ENCODE measurements at places on chromosomes 5 and 9. TPM values are rescaled to one million over a fixed set of nuclear protein-coding genes. Genes with fewer than 3 reads are reported as not detected.

The FBXO10 gene
- 2.7 TPM for total RNA-seq

The PCSK5 gene
- total RNA-seq = 1.6 TPM

The ST8SIA4 gene
- 61.3 TPM for total RNA-seq

The RARS1 gene
- total RNA-seq = 143 TPM

The DCTN3 gene
- 57.0 TPM for total RNA-seq

The CNTLN gene
- total RNA-seq = 1.6 TPM

The ZMAT2 gene
- total RNA-seq = 67.2 TPM

The RLN1 gene
- 0.59 TPM for total RNA-seq

DNA sequence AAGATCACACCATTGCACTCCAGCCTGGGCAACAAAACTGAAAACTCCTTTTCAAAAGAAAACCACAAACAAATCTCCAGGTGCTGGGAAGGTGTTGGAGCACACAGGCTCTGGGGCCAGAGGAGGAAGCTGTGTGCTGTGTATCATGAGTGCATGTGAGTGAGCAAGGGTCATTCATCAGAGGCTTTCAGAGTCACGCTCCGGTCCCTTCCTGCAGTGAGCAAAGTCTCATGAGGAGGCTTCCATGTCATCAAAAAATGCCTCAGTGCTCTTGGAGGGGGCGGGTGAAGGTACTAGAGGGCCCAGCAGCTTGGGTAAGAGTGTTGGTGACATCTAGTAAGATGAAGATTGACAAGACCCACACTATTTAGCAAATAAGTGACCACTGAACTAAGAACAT is 48.3 kb upstream of the TESK1 start:
- no peak for DNase-seq
- no peaks in the 10 kb centered on the region for H3K27me3 ChIP-seq
- peak overlapping the region; percentile 39 for H3K27ac ChIP-seq
- H3K4me3 ChIP-seq = no peak overlapping the region

DNA sequence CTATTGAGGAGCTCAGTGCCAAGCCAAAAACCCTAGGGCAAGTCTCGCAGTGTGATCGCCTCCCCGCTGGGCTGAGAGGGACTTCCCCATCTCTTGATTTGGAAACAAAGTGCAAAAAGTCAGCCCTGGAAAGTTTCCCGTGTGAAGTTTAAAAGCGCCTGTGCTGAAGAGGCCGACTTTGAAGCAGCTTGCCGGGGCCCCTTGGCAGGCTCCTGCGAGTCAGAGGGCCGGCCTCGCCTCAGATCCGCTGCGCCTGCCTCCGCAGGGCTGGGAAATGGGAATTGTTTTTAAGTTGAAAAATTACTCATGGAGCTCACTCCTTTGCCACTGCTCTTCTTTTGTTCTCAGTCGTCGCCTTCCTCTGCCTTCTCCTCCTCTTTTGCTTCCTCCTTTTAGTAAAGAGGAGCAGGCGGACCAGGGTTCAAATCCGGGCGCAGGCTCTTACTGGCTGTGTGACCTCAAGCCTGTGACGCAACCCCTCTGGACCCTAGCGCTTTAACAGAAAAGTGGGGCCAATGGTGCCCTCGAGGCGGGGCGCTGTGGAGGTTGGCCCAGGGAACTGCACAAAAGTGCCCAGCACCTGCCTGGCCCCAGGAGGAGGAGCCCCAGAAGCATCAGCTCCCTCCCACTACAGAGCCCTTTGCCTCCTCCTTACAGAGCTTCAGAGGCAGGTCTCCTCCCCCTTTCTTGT is 14.7 kb upstream of the LHX2 start:
- peak; percentile 73 for DNase-seq
- H3K27ac ChIP-seq = no peak overlapping the region
- peaks cover 27% of the 10 kb centered on the region for H3K4me1 ChIP-seq
- H3K27me3 ChIP-seq = peaks cover 66% of the 10 kb centered on the region
- peak overlapping the region; percentile 48 for H3K4me3 ChIP-seq

- H3K27ac ChIP-seq = no peak overlapping the region
- H3K4me3 ChIP-seq = no peak overlapping the region
- no peak for DNase-seq
- no peaks in the 10 kb centered on the region for H3K27me3 ChIP-seq
- H3K36me3 ChIP-seq = no peaks in the 10 kb centered on the region
Observed at GRCh38 chr5:168992687-168993086, 308.3 kb downstream of the SLIT3 start.

DNA sequence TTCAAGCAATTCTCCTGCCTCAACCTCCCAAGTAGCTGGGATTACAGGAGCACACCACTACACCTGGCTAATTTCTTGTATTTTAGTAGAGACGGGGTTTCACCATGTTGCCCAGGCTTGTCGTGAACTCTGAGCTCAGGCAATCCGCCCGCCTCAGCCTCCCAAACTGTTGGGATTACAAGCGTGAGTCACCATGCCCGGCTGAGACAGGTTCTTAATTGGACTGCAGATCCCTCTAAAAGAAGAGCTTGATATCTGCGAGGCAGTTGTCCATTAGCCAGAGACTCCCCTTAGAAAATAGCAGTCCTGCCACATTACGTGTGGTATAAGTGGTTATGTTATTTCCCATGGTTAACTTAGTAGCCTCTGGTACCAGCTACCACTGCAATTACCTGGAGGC is 46.6 kb upstream of the NPR3 start:
- no peaks in the 10 kb centered on the region for H3K36me3 ChIP-seq
- no peaks in the 10 kb centered on the region for H3K4me1 ChIP-seq
- no peak overlapping the region for H3K4me3 ChIP-seq
- H3K27ac ChIP-seq = no peak overlapping the region

GRCh38 chr5:147321569-147321968 is 86.7 kb downstream of the STK32A start:
- no peaks in the 10 kb centered on the region for H3K27me3 ChIP-seq
- H3K27ac ChIP-seq = no peak overlapping the region
- no peak overlapping the region for H3K4me3 ChIP-seq
- H3K4me1 ChIP-seq = no peaks in the 10 kb centered on the region

DNA sequence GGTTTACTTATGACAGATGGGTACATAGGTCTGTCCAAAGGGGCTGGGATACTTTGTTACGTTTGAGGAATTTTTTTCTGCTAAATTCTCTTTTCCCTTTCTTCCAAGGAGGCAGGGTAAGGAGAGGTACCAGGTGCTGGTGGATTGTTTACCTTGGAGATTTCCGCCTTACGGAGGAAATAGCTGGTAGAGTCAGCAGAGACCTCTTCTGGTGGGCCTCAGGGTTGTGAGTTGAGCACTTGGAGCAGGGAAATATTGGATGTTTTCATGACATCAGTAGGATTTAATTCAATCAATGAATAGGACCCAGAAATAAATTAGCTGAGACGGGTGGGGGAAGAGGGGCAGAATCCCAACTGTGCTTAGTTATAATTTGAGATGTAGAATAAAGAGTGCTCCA is 60.0 kb upstream of the TAF11L2 start:
- no peak for DNase-seq
- H3K27me3 ChIP-seq = no peaks in the 10 kb centered on the region
- no peaks in the 10 kb centered on the region for H3K4me1 ChIP-seq
- no peaks in the 10 kb centered on the region for H3K36me3 ChIP-seq

DNA sequence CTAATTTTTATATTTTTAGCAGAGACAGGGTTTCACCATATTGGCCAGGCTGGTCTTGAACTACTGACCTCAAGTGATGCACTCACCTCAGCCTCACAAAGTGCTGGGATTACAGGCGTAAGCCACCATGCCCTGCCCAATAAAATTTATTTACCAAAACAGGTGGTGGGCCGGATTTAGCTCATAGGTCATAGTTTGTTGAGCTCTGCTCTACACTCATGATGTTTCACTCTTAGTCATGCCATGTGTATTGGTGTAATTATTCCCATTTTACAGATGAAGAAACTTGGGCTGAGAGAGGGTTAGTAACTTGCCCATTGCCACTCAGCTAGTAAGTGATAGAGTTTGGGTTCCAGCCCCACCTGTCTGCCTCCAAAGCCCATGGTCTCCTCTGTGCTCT is 93.1 kb upstream of the WWC1 start:
- no peak overlapping the region for H3K27ac ChIP-seq
- H3K4me1 ChIP-seq = no peaks in the 10 kb centered on the region
- no peaks in the 10 kb centered on the region for H3K27me3 ChIP-seq
- no peak overlapping the region for H3K4me3 ChIP-seq

DNA sequence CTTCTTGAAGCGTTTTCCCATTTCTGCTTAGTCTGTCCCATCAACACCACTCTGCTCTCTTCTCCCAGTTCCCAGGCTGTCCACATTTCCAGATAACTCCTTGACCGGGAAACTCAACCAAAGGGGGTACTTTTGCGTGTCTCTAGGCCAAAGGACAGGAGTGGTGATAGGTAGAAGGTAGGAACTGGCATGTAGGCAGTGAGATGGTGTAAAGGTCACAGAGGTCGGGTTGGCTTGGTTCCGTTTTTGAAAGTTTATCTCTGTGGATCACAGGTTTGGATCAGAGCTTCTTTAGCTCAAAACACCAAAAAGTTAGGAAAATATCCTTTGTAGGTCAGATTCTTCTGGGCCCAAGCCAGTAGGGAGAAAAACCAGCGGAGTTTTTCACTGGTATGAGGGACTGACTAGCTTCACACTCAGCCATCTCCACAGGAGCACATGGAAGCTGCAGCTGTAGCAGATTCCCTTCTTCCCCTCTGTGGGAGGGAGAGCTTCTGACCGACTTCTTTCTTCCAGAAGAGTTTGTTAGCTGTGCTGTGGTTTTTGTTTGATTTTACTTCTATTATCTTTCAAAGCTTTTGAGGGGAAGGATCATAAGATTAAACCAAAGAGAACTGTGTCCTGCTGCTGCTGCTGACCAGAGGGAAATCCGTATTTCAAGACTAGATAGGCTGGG is 98.4 kb upstream of the DMRT1 start:
- H3K36me3 ChIP-seq = peaks cover 1% of the 10 kb centered on the region
- no peaks in the 10 kb centered on the region for H3K27me3 ChIP-seq
- H3K4me1 ChIP-seq = peaks cover 1% of the 10 kb centered on the region

DNA sequence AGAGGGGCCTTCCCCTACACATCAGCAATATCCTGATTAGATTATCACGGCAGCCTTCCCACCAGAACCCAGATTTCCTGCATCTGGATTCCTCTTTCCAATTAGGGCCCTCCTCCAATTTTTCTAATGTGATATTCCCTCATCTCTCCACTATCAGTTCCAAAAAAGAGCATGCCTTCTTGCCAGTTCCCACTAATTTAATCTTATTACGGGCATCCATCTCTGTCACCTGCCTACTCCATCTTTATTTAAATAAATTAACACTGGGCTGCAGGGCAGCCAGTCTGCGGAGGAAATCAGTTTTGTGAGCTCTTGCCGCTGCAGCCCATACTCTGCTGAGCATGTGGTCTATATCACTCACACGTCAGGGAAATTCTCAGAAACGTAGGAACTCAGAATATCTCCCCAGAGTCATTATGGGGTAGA is 16.6 kb upstream of the FBP2 start:
- peaks cover 31% of the 10 kb centered on the region for H3K27me3 ChIP-seq
- no peak overlapping the region for H3K4me3 ChIP-seq
- H3K36me3 ChIP-seq = no peaks in the 10 kb centered on the region

DNA sequence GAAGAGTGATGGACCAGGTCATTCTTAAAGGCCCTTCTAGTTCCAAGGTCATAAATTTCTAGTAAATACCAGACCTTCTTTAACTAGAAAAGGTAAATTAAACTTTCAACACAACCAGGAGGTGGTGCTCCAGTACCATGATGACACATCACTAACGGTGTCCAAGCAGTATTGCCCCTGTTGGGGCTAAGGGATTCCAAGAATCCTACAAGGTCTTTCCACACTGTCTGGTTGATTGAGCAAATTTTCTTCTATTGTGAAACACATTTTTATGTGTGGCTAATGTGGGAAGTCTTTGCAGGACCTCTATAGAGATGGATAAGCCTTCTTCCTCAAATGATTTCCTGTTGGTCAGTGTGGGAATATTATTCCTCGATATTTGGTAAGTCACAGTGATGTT is 459.6 kb upstream of the PAPPA start:
- H3K4me1 ChIP-seq = no peaks in the 10 kb centered on the region
- no peak overlapping the region for H3K4me3 ChIP-seq
- no peaks in the 10 kb centered on the region for H3K27me3 ChIP-seq
- DNase-seq = no peak
- no peaks in the 10 kb centered on the region for H3K36me3 ChIP-seq
- no peak overlapping the region for H3K27ac ChIP-seq

GRCh38 chr5:88092358-88092757 is 176.3 kb downstream of the TMEM161B start:
- no peak for DNase-seq
- H3K36me3 ChIP-seq = no peaks in the 10 kb centered on the region
- H3K27ac ChIP-seq = no peak overlapping the region
- H3K27me3 ChIP-seq = no peaks in the 10 kb centered on the region

DNA sequence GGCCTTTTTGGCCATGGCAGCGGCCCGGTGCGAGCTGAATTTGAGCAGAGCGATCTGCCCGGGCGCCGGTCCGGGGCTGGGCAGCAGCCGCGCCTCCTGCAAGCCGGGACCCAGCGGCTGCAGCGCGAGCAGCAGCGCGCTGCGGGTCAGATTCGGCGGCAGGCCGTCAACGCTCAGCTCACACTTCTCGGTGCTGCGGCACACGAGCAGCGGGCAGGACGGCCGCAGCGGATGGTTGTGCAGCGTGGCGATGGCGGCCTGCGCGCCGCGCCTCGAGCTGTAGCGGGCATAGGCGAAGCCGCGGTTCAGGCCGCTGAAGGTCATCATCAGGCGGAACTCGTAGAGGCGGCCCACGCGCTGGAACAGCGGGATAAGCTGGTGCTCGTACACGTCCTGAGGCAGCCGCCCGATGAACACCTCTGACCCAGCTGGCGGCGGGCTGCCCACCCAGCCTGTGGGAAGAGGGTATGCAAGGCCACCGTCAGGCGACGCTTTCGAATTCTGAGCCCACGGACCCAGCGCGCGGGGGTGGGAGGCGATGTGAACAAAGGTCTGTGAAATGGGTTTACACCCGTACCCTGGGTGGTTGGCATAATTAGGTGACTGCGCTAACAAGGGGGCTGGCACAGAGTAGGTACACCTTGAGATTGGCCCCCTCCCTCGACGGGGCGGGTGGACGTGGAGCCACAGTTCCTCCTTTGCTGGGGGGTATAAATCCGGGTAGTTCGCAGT is 755 bp downstream of the DND1 start:
- no peaks in the 10 kb centered on the region for H3K27me3 ChIP-seq
- peaks cover 8% of the 10 kb centered on the region for H3K4me1 ChIP-seq
- no peak overlapping the region for H3K4me3 ChIP-seq
- peaks cover 74% of the 10 kb centered on the region for H3K36me3 ChIP-seq
- DNase-seq = no peak

DNA sequence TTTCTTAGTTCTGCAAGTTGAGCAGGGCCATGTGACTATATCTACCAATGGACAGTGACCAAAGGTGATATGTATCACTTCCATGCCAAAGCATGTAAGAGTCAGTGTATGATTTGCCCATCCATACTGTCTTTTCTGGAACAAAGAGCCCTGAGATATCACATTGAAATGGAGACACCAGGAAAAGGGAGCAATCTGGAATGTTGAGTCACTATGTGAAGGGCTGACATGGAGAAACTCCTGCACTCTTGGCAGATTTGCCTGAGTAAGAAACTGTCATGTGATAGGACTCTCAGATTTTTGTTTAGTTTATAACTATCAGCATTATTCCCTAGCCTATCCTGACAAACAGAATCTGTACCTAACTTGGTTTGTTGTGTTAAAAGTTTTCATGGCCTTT is 29.8 kb upstream of the TMEM161B start:
- no peaks in the 10 kb centered on the region for H3K4me1 ChIP-seq
- no peak for DNase-seq
- no peak overlapping the region for H3K4me3 ChIP-seq
- H3K27me3 ChIP-seq = no peaks in the 10 kb centered on the region

GRCh38 chr9:34512131-34513078 is 10.4 kb downstream of the ENHO start:
- H3K27me3 ChIP-seq = peaks cover 4% of the 10 kb centered on the region
- H3K4me1 ChIP-seq = no peaks in the 10 kb centered on the region
- no peak for DNase-seq
- H3K4me3 ChIP-seq = no peak overlapping the region
- no peaks in the 10 kb centered on the region for H3K36me3 ChIP-seq
- no peak overlapping the region for H3K27ac ChIP-seq

All from activated CD4-positive, alpha-beta T cell treated with anti-CD3 and anti-CD28 coated beads, Interleukin-2, amount 10 ng/mL, durations not matched to agents 24 days and 14 days (primary cell).